ENCODE measurements at places on chromosomes 3 and 15.

DNA sequence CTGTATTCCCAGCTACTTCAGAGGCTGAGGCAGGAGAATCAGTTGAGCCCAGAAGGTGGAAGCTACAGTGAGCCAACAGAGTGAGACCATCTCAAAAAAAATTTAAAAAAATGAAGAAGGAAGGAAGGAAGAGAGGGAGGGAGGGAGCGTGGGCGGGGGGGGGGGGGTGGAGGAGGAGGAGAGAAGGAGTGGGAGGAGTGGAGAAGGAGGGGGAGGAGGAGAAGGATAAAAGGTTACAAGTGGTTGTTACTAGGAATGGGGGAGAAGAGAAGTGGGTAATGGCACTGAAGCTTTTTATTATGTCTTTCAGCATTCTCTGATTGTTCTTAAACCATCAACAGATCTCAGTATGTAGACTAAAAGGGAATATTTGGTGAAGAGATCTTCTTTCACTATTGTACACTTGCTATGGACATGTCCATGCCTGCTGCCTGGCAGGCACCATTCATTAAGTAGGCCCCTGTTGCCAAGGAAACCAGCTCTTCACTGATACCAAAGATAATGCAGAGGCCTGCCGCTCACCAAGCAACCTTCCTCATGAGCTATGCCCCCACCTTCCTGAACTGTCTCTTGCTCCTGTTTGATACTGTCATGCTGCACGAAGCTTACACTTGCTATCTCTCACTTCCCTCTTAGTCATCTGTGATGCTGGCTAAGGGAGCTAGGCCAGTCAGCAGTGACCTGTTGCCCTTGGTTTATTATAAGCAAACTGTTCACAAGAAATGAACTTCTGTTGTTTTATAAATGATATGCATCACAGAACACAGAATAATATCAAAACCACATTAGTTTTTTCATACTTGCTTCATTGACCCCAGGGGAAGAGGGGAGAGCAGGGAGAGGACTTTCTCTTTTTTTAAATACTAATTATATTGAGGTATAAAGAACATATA is 23.1 kb downstream of the EPM2AIP1 start:
- DNase-seq = peak; percentile 71

DNA sequence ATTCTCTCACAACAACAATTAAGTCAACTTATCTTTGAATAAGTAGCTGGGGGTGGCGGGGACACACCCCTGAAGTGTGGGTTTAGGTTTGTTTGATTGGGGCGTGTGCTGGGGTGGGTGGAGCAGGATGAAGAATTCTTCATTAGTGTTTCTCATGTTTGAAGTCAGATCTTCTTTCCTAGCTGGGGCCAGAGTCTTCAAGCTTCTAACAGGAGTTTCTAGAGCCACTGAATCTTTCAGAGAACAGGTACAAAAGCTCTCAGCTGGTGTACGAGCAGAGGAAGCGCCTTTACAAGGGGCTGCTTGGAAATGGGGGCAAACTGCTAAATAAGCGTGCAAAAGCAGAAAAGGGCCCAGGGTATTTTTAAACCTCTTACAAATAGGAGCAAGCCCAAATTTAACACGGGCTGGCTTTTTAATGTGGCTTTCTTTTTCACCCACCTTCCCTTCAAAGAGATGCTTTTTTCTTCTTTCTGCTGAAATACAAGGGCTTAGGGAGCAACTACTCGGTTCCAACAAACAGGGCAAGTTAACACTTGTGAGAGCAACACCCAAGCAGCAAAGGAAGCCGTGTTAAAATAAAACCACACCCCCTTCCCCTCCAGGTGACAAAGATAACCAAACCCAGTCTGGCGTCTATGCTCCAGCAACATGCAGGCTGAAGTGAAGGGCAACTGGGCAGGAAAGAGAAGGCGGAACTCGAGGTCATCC is 86.9 kb upstream of the RASGRP1 start:
- no peak for DNase-seq

- DNase-seq = no peak
Measured at GRCh38 chr3:80190051-80190450, 422.3 kb upstream of the ROBO1 start.

DNA sequence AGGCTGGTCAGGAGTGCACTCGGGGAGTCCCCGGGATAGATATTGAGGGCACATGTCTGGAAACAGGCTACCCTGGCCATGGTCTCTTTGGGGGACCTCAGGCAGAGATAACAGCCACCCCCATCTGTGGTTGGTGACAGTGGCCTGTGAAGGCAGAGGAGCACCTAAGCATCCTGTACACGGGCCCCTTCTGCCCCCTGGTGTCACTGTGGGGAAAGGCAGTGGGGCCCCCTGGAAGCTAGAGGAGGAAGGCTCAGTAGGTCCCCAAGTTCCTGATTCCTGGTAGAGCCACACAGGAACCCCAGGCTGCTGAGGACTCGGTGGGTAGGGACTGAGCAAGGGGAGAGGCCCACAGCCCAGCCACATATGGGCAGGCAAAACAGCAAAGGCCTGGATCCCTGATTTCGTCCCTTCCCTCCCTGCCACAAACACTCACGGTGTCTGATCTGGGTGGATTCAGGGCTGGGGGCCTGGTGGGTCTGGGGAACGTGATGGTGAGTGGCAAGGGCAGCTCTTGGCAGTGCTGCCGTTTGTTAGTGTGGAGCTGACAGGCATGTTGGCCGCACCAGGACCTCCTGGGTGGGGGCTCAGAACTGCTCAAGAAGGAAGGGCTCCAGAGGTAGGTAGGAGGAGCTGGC is 14.1 kb upstream of the CXCR6 start:
- peak; percentile 52 for DNase-seq

GRCh38 chr3:186810336-186810996 is 4.2 kb upstream of the RFC4 start:
- no peak for DNase-seq

Measured in NB4 (cell line).